ENCODE measurements at places on chromosomes 3 and 15.

DNA sequence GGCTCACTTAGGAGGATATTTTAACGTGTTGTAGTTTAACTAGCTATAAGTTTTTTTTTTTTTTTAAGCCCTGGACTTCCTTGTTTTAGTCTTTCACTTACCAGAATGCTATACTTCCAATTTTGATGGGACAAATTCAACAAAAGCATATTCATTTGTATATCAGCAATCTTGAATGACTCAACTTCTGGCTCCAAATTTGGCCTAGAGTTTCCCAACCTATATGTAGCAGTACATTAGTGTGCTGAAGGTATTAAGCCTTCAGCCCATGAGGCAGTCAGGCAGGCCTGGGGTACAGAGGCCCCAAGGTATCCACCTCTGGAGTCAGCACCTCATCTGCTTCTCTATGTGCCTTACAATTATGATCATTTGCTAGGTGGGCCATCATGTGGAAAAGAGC, 5.9 kb downstream of the PBRM1 start:
- no peak for DNase-seq

DNA sequence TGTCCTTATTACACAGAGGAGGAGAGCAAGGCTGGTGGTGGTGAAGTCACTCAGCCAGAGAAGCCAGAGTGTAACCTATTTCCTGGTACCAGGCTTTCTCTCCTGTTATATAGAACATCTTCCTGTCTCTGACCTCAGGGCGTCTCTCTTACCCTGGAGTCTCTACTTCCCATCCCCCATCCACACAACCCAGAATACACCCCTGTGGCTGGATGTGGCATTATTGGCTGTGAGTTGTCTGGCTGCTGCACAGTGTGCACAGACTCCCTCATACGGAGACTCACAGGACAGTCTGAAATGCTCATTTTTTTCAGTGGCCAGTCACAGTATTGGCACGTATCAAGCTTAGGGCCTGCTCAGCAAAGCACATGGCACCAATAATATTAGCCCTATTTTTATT, 8.6 kb downstream of the PODXL2 start:
- no peak for DNase-seq

- DNase-seq: no peak
Measured at GRCh38 chr3:14152233-14152962, 26.0 kb downstream of the XPC start.

DNA sequence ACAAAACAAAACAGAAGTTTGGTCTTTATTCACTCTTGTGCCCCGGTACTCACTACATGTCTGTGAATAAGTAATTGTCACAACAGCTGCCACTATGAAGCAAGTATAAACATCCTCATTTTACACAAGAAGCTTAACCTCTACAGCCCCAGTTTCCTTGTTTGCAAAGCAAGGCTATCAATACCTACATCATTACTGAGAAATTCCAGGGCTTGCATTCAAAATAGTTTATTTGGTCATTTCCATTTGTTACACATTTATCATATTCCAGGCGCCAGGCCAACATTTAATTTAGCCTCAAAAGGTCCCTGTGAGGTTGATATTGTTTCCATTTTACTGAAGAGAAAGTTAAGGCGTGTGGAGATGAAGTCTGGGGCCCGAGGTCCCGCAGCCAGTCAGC, 161.4 kb upstream of the LRTM1 start:
- DNase-seq: no peak

- DNase-seq: no peak
Measured at GRCh38 chr3:197431346-197431910, 124.3 kb downstream of the BDH1 start.

GRCh38 chr15:85318048-85318731, 62.2 kb upstream of the AKAP13 start:
- no peak for DNase-seq

DNA sequence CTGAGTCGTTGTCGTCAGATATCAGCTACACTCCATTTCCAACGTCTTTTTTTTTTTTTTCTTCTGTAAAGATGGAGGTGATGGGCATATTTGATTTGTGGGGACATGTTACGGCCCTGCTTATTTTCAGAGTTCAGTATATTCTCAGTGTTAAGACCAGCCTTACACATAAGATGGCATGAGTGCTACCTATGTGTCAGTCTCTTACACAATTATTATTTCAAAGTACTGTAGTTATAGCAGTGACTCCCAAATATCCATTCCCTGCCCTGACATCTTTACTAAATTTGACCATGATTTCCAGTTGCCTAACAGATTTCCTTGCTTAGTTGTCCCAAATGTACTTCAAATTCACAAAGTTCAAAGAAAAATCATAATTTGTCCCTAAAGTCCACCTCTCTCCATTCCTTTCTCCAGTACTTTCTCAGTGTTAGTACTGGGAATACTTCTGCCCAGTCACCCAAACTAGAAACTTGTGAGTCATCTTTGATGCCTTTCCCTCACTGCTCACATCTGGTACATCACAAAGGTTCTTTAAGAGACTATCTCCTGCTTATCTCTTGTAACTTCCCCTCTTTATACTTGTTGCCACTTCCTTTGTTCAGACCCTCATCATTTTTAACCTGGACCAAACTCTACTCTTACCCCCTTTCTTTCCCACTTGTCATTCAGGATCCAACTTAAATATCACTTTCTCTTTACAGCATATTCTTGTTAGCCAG, 67.0 kb downstream of the ZNF609 start:
- no peak for DNase-seq

- no peak for DNase-seq
Measured at GRCh38 chr3:37887062-37887461, 25.4 kb downstream of the CTDSPL start.

GRCh38 chr3:184532940-184533732, 28.4 kb upstream of the EPHB3 start:
- DNase-seq: no peak

DNA sequence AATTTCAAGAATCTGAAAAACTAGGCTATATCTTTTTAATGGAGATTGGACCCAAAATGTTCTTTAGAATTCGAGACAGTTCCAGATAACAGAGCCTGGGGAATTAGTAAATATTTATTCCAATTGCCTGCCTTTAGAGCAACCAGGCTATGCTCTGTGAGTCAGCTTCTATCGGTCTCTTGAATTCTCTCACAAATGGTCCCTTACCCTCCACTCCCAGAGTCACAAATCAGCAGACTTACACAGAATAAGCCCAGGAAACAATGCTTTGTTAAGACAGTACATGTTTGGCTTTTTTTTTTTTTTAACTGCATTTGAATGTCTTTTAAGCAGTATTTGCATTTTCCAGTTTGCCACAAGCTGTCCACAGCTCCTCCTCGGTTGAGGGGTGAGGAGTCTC, 460.7 kb upstream of the CBLB start:
- DNase-seq: no peak

DNA sequence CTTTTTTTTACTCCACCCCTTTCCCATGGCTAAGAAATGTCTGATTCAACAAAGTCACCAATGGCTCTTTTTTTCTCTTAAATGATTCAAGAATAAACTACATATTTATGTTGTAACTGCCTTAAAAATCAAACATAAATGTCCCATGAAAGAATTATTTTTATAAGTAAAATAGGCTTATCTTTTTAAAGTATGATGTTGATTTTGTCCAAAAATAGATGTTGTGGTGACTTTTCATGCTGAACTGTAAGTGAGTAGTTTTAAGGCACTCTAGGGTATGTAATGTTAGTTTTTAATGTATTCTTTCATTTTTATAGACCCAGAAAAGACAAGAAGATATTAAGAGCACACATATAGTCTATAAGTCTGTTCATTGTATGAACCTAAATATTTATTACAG, 594.9 kb downstream of the NLGN1 start:
- DNase-seq: no peak

DNA sequence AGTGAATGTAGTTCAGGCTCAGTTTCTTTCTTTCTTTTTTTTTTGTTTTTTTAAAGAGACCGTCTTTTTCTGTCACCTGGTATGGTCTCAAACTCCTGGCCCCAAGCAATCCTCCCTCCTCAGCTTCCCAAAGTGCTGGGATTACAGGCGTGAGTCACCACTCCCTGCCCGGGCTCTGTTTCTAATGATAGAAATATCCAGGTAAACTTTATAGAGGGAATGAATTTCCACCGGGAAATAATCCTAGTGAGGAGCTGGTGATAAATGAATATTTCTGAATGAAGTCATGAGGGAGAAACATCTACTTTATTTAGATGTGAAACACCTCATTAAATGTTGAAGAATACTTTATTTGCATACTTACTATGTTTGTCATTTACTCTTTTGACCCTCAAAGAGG, 7.2 kb downstream of the RNF13 start:
- peak; percentile 40 for DNase-seq

GRCh38 chr3:126080970-126081369, 3.0 kb downstream of the SLC41A3 start:
- no peak for DNase-seq

DNA sequence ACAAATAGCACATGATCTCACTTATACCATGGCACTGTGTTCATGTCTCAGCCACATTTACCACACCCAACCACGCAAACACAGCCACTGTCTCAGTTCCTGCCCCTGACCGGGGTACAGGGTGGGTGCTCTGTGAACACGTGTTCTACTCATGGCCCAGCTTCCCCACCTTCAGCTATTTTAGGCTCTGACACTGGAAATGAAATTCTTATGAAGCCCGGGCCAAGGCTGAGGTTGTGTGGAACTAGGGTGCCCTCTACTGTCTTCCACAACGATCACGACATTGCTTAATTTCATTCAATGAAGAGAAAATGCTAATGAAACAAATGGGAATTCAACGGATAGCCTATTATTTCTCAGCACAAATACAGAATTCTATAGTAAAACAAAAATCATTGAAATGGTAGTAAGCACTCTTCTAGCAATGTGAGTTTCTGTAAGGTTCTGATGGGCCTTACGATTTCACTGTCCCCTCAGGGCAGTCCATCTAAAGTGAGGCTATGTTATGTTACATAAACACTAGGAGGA, 2.1 kb upstream of the GABRA5 start:
- no peak for DNase-seq

DNA sequence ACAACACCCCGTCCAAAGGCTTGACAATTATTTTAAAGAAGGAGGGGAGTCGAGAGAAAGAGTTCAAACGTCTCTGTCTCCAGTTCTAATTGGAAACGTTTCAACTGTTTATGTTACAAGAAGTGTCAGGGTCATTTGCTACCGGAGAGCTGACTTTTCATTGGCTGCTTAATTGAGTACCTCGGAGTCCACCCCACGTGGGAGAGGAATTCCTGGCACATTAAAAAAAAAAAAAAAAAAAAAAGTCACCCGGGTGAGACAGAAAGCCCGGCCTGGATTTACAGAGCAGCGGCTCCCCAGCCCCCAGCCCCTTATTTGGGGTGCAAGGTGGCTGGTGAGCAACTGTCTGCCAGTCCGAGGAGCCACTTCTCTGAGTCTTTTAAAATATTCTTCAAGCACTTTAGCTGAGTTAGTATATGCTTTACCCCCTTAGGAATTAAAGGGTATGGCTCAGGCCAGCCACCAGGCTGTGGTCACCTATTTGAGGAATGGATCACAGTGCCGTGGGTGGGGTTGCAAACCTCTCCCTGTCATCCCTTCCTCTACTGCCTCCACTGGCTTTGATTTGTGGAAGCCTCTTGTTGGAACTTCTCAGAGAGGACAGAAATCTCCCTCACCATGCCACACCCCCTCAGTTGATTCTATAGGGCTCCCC, 3.9 kb upstream of the TLE3 start:
- DNase-seq: no peak

GRCh38 chr3:171654326-171654725, 156.0 kb downstream of the PLD1 start:
- DNase-seq: no peak

GRCh38 chr3:79066481-79066880, 701.3 kb downstream of the ROBO1 start:
- no peak for DNase-seq

DNA sequence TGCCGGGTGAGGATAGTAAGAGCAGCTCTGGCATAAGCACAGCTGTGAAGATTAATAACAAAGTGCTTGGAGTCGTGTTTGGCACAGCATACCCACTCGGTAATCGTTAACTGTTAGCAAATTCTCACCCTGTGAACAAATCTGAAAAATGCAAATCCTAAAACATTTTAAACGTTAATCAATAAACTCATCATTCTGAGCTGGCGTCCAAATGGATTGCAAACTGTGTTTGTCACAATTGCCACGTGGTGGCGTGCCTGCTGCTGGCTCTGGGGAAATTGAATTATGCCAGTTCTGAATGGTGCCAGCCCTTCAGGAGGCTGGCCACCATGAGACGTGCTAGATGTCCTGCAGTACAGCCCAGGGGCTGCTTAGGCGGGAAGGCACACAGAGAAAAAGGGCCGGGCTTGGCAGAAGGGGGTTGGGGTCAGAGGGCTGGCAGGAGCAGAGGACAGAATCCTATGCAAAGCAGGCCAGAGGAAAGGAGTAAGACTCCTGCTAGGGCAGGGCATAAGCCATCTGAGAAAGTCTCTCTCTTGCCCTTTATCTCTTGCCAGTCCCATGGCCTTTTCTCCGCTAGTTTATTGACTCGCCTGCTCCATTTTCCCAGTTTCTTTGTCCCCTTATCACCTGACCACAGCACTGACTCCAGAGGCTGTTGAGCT, 22.1 kb upstream of the POLG start:
- no peak for DNase-seq

DNA sequence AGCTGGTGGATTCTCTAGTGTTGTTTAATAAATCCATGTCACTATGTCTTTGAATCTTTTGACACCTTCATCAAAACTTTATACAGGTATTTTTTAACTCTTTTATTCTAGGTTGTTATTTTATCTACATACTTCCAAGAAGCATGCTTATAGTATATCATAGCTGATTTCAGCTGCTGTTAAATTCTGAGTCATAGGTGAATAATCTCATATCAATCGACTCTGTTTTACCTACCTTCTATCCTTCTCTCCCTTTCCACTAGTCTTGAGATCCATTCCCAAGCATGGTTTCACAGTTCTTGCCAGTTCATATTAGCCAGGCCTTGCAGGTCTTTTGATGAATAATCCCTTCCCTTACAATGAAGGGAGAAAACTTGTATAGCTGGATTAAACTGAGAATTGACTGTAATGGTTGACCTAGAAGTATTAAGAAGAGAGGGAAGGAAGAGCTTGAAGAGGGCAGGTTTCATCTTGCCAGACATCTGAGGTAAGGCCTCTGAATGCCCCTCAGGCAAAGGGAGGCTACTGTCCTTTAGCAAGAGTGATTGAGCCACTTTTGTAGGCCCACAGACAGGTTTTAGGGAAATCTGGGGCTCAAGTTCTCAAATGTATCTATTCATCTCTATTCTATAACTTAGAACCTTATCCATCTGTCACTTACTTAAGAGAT, 146.4 kb downstream of the EPHA6 start:
- peak; percentile 10 for DNase-seq

DNA sequence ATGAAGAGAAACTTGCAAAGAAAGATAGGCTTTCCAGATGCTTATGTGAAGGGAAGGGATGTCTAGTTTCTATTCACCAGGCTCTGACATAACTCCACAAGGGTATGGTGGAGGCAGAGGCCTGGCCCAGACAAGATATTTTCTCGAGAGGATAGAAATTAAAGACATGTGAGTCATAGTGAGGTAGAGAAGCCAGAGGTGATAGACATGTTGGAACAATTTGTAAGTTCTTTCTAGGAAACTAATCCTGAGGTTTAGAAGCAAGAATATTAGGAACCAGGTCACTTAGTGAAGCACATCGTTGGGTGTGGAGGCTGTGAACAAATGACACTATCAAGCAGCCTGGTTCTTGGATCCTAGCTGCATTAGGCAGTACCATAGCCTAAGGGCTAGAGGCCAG, 176.9 kb downstream of the BBX start:
- no peak for DNase-seq

All from trophoblast cell (in vitro differentiated cells and primary cell).